HepG2 (cell line): ENCODE measurements at places on chromosomes 11 and 22. TPM values are rescaled to one million over a fixed set of nuclear protein-coding genes. Genes with fewer than 3 reads are reported as not detected.

DNA sequence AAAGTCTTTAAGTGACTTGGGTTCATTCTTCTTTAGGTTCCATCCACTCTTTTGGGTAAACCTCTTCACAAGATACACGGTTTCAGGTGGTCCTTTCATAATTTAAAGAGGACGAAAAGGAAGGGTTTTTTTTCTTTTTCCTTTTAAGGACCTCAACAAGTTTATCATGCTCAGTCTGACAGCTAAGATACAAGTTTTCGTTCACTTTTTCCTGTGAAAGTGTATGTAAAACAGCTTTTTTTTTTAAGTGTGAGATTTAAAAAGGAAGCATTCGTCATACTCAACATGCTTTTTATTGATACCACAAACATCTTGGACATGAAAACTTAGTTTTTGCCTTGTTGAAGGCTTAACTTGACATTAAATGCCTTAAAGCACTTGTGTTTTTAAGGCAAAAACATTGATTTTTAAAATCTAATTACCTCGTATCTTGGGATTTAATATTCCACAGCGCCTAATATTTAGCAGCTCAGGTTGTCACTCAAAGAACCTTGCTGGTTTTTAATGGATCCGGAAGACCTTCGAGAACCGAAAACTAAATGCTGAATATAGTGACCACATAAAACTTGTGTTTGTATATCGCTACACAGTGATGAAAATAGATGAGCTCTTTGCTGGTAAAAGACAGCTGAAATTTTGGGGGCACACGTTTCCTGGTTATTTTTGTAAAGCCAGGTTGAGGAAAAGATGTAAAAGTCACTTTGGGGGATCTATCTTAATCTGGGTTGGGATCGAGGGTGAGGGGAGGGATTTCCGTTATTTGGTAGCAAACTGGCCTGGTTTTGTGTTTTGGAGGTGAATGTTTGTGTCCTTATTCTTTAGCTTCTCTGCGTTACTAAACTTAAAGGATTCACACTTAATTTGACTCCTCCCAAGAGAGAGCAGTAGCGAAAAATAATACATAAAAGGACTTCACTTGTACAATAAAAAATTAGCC is 2.3 kb downstream of the PCF11 start:
- no peaks in the 10 kb centered on the region for H3K36me3 ChIP-seq
- no peaks in the 10 kb centered on the region; the same call in 2 of the 3 replicates for H3K27me3 ChIP-seq
- peak overlapping the region; percentile 93 for H3K4me3 ChIP-seq
- DNase-seq = no peak

DNA sequence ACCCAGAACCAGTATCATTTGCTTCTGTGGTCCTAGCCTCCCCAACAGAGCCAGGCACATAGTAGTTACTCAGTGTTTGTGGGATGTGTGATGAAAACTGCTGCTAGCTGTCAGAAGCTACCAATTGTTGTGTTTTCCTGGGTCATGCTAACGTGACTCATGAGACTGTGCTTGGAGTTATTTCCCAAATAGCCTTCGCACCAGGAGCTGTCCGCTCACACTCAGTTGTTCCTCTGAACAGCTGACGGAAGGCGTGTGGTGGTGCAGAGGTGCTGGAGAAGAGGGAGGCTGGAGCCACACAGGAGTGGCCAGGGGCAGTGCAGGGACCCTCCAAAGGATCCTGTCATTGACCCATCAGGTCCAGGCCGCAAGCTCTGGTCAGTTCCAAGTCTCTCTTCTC is 53.9 kb upstream of the TBCEL start:
- H3K4me3 ChIP-seq = no peak overlapping the region
- H3K4me1 ChIP-seq = no peaks in the 10 kb centered on the region
- H3K27ac ChIP-seq = no peak overlapping the region

GRCh38 chr11:11297578-11297977 is 55.5 kb downstream of the CSNK2A3 start:
- no peaks in the 10 kb centered on the region for H3K4me1 ChIP-seq
- no peaks in the 10 kb centered on the region; the same call in 1 of the 2 replicates for H3K27me3 ChIP-seq
- H3K27ac ChIP-seq = no peak overlapping the region
- H3K36me3 ChIP-seq = no peaks in the 10 kb centered on the region
- no peak for DNase-seq

POU2AF2 gene
- total RNA-seq = not detected in 2 replicates

GPR83 gene
- 0.04 and 0.10 TPM in 2 replicates for total RNA-seq

- H3K27me3 ChIP-seq = no peaks in the 10 kb centered on the region
- H3K4me1 ChIP-seq = no peaks in the 10 kb centered on the region
- H3K27ac ChIP-seq = no peak overlapping the region
Measured at GRCh38 chr11:37442576-37442975, 844.5 kb upstream of the RAG2 start.

GRCh38 chr11:128528294-128528693 is 59.1 kb downstream of the ETS1 start:
- H3K27me3 ChIP-seq = no peaks in the 10 kb centered on the region
- no peak for DNase-seq
- no peak overlapping the region for H3K27ac ChIP-seq
- no peaks in the 10 kb centered on the region for H3K36me3 ChIP-seq
- no peak overlapping the region for H3K4me3 ChIP-seq

- no peak overlapping the region for H3K27ac ChIP-seq
- no peak for DNase-seq
- H3K4me1 ChIP-seq = peaks cover 19% of the 10 kb centered on the region
- peaks cover 10% of the 10 kb centered on the region; the same call in 2 of the 3 replicates for H3K27me3 ChIP-seq
- H3K4me3 ChIP-seq = no peak overlapping the region
- no peaks in the 10 kb centered on the region for H3K36me3 ChIP-seq
Measured at GRCh38 chr11:107566569-107566968, 1.0 kb upstream of the ALKBH8 start.

GRCh38 chr11:93719310-93719709 is 22.0 kb downstream of the TAF1D start:
- no peak overlapping the region for H3K4me3 ChIP-seq
- no peaks in the 10 kb centered on the region for H3K27me3 ChIP-seq
- no peak for DNase-seq
- no peaks in the 10 kb centered on the region for H3K4me1 ChIP-seq
- H3K36me3 ChIP-seq = peaks cover 54% of the 10 kb centered on the region
- no peak overlapping the region for H3K27ac ChIP-seq

DNA sequence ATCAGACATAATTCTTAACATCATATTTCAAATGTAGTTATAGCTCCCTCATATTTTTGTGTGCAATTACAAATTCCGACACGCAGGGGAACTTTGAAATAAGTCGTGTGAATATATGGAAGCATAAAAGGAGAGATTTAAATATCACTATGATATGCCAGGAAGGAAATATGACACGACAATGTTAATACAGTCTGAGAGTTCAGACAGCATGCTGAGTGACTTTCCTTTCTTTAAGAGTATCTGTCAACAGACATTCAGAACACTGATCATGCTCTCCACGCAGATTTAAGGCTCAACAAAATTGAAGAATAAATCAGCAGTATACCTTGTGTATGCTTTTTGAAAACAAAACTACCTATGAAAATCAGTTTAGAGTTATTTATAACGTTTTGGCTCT is 232.6 kb upstream of the CARD18 start:
- no peak overlapping the region for H3K4me3 ChIP-seq
- no peak for DNase-seq
- H3K4me1 ChIP-seq = no peaks in the 10 kb centered on the region
- no peaks in the 10 kb centered on the region for H3K27me3 ChIP-seq
- H3K27ac ChIP-seq = no peak overlapping the region
- H3K36me3 ChIP-seq = no peaks in the 10 kb centered on the region

- H3K27me3 ChIP-seq = no peaks in the 10 kb centered on the region
- no peaks in the 10 kb centered on the region for H3K36me3 ChIP-seq
- no peaks in the 10 kb centered on the region for H3K4me1 ChIP-seq
- DNase-seq = no peak
Measured at GRCh38 chr22:22111267-22111751, 128.7 kb upstream of the TOP3B start.

GRCh38 chr11:65574811-65575567 is 864 bp upstream of the EHBP1L1 start:
- H3K36me3 ChIP-seq = 0 out of 3 replicates have a peak, but pooled peaks cover 5% of the 10 kb centered on the region
- H3K4me1 ChIP-seq = peaks cover 54% of the 10 kb centered on the region
- H3K27me3 ChIP-seq = no peaks in the 10 kb centered on the region
- DNase-seq = no peak
- H3K27ac ChIP-seq = no peak overlapping the region
- H3K4me3 ChIP-seq = peak overlapping the region; percentile 77

GRCh38 chr11:72114570-72114969 is 2.1 kb upstream of the ANAPC15 start:
- H3K27ac ChIP-seq = no peak overlapping the region
- peaks cover 9% of the 10 kb centered on the region; the same call in 1 of the 3 replicates for H3K27me3 ChIP-seq
- no peaks in the 10 kb centered on the region for H3K36me3 ChIP-seq
- no peak for DNase-seq
- H3K4me1 ChIP-seq = peaks cover 22% of the 10 kb centered on the region

GRCh38 chr22:22348127-22348814 is 103.7 kb downstream of the VPREB1 start:
- DNase-seq = peak; percentile 45
- H3K4me3 ChIP-seq = no peak overlapping the region
- H3K36me3 ChIP-seq = no peaks in the 10 kb centered on the region

MPEG1 gene
- not detected in 2 replicates for total RNA-seq

PES1 gene
- 94.7 and 111 TPM in 2 replicates for total RNA-seq

DNA sequence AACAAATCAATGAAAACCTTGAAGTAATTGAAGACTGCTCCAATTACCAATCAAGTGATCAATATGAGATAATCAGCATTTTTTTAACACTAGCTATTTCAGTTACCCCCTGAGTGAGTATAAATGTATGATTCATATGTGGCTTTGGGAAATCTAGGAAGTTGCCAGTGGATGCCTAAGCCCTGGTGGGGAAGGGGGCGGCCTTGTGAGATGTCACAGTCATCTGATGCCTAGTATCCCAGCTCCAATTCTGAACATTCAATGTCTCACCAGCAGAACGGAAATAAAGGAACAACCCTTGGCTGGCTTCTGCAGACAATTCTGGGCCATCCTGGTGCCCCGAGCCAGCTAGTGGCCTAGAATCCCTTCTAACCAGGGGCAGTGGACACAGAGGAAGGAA is 58.5 kb upstream of the TIMP3 start:
- H3K4me1 ChIP-seq = peaks cover 38% of the 10 kb centered on the region
- H3K27me3 ChIP-seq = no peaks in the 10 kb centered on the region
- H3K36me3 ChIP-seq = no peaks in the 10 kb centered on the region

GVQW3 gene
- 2.9 and 5.6 TPM in 2 replicates for total RNA-seq

DNA sequence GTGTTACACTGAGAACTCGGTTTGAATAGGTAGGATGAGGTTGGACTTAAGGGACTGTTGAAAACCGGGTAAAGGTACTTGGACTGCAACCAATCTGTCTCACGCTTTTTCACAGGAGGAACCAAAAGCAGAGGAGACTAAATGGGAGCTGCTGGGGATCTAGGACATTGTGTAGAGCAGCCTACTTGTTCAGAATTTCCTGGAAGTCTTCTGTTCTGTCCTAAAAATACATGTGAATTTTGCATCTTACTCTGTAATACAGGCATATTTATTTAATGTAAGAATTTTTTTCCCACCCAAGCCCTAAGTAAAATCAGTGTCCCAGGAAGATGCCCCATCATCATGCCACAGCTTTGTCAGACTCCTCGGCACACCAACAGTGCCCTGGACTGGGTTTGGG is 52.1 kb upstream of the TBCEL start:
- no peak overlapping the region for H3K27ac ChIP-seq
- H3K36me3 ChIP-seq = no peaks in the 10 kb centered on the region
- no peak overlapping the region for H3K4me3 ChIP-seq
- no peaks in the 10 kb centered on the region; the same call in none of the 2 replicates for H3K27me3 ChIP-seq
- H3K4me1 ChIP-seq = no peaks in the 10 kb centered on the region

DERL3 gene
- total RNA-seq = not detected in 2 replicates

CDCA5 gene
- 50.6 and 63.1 TPM in 2 replicates for total RNA-seq

- peaks cover 16% of the 10 kb centered on the region for H3K4me1 ChIP-seq
- no peaks in the 10 kb centered on the region for H3K27me3 ChIP-seq
- H3K27ac ChIP-seq = no peak within 1 kb of the TSS
- H3K4me3 ChIP-seq = no peak within 1 kb of the TSS
- H3K36me3 ChIP-seq = no peaks in the 10 kb centered on the region
Measured at GRCh38 chr22:41699264-41700107, at the start of gene MEI1. Gene MEI1, plus strand, starts transcription at chr22:41699503. Its CDS starts 36 bp downstream, at chr22:41699539.

RFPL3 gene
- total RNA-seq = not detected in 2 replicates

OR5A1 gene
- total RNA-seq = not detected in 2 replicates

DNA sequence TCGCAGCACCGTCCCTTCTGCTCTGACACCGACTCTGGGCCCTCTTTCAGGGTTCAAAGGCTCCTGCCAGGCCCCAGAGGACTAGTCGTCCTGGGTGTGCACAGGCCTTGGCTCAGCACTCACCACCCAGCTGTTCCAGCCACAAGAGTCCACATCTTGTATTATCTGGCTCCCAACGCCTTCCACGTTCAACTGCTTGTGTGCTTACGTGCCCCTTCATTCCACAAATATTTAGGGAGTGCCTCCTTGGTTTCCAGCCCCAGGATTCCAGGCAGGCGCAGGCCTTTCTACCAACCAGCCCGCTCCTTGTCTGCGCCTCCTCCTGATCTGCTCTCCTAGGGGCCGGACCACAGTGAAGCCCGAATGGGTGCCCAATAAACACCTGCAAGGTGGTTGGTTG is 70.9 kb downstream of the SCUBE1 start:
- H3K27ac ChIP-seq = no peak overlapping the region
- no peak overlapping the region for H3K4me3 ChIP-seq
- H3K36me3 ChIP-seq = no peaks in the 10 kb centered on the region
- H3K27me3 ChIP-seq = peaks cover 55% of the 10 kb centered on the region
- peaks cover 8% of the 10 kb centered on the region for H3K4me1 ChIP-seq
- no peak for DNase-seq

DNA sequence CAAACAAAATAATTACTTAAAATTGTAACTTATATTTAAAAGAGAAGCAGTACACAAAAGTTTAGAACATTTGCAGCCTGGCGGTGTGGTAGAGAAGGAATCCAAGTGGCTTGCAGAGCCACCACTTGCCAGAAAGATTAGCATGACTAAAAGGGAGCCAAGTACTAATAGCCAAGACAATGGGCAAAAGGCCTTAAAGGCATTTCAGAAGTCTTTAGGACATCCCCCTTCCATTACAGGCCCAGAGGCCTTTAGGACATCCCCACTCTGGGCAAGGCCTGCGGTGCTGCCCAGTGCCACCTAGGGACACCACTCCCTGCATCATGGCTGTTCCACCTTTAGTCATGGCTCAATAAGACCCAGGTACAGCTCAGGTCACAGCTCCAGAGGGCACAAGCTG is 32.4 kb downstream of the TMEM225 start:
- H3K36me3 ChIP-seq = no peaks in the 10 kb centered on the region
- no peak overlapping the region for H3K4me3 ChIP-seq
- no peaks in the 10 kb centered on the region for H3K4me1 ChIP-seq
- H3K27me3 ChIP-seq = no peaks in the 10 kb centered on the region
- no peak for DNase-seq
- H3K27ac ChIP-seq = no peak overlapping the region

- no peak overlapping the region for H3K4me3 ChIP-seq
- H3K27me3 ChIP-seq = no peaks in the 10 kb centered on the region
- H3K36me3 ChIP-seq = no peaks in the 10 kb centered on the region
- peak; percentile 25 for DNase-seq
- H3K27ac ChIP-seq = no peak overlapping the region
Measured at GRCh38 chr11:12120031-12121008, 9.9 kb downstream of the MICAL2 start.

GRCh38 chr11:69481393-69481844 is at the start of gene LINC01488:
Gene LINC01488, plus strand, starts transcription at chr11:69481663.
- no peak within 1 kb of the TSS for H3K27ac ChIP-seq
- H3K4me1 ChIP-seq = peaks cover 64% of the 10 kb centered on the region
- H3K36me3 ChIP-seq = no peaks in the 10 kb centered on the region
- H3K4me3 ChIP-seq = peak within 1 kb of the TSS; percentile 34; the same call in 1 of the 2 replicates

GRCh38 chr11:131278472-131278871 is 91.9 kb upstream of the NTM start:
- 0 out of 3 replicates have a peak, but pooled peaks cover 8% of the 10 kb centered on the region for H3K27me3 ChIP-seq
- no peaks in the 10 kb centered on the region for H3K4me1 ChIP-seq
- no peak overlapping the region for H3K4me3 ChIP-seq
- no peak overlapping the region for H3K27ac ChIP-seq
- no peak for DNase-seq

GGTLC2 gene
- not detected in 2 replicates for total RNA-seq

GRCh38 chr11:113563766-113564526 is 88.7 kb upstream of the DRD2 start:
- no peak for DNase-seq
- no peaks in the 10 kb centered on the region for H3K36me3 ChIP-seq
- no peaks in the 10 kb centered on the region for H3K27me3 ChIP-seq
- H3K4me1 ChIP-seq = no peaks in the 10 kb centered on the region
- no peak overlapping the region for H3K27ac ChIP-seq
